ENCODE measurements at places on chromosomes 6 and 20. TPM values are rescaled to one million over a fixed set of nuclear protein-coding genes. Genes with fewer than 3 reads are reported as not detected.

- DNase-seq = peak; percentile 90
These were observed at the start of gene NRM for GRCh38 chr6:30690403-30691207. Gene NRM, minus strand, starts transcription at chr6:30690984. Its CDS starts 10 bp downstream, at chr6:30690974.

GRCh38 chr6:33988121-33989015 lies 157.5 kb downstream of the GRM4 start:
- no peak for DNase-seq

DNA sequence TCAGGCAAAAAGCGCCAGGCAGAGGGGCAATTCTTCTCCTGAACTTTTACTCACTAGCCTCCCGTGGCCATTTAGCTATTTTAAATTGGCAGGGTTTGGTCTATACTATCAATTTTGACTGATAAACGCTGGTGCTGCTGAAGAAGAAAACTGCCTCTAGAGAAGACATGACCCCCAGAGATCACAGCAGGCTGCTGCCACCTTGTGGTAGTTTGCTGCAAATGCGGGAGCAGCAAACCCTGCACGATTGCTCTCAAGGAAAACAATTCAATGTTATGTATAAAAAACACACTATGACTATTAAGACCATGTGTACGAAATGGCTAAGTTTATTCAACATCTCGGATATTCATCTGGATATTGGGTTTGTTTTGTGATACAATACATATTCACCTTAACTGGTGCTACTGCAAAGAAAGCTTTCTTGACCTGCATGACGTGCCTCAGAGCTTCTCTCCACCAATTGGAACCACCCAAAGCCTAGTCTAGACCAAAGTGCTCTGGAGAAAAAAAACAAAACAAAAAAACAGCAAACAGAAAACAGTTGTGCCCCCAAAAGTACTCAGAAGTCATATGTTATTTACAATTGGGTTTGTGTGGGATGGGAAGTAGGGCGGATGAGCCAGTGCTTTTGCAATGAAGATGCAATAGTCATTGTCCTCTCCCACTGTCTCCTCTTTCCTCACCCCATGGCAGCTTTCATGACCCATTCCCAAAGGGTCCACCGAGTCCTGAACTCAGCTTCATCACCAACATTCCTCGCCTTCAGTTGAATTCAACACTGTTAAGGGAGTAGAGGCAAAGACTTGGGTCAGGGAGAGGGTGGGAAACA lies 19.6 kb upstream of the IL17F start:
- DNase-seq = peak; percentile 26

- DNase-seq = no peak
These were observed 18.7 kb downstream of the TGM6 start for GRCh38 chr20:2399390-2399789.

Gene CDC25B
- total RNA-seq = 22.0 TPM

DNA sequence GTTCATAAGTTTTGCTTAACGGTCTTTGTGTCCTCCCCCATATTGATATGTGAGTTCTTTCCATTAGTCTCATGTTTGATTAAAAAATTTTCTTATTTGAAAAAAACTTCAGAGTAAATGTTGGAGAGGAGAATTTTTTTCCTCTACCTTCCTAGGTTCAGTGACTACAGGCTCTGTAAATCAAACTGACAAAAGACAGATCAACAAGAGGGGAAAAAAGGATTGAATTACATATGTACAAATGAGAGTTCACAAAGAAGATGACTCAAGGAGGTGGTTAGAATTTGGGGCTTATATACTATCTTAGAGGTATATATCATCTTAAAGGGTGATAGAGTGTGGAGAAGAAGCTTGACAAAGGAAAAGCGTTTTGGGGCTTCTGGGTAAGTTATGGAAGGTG lies 5.6 kb downstream of the TMC2 start:
- DNase-seq = no peak

Gene ALDH5A1
- 6.4 TPM for total RNA-seq

DNA sequence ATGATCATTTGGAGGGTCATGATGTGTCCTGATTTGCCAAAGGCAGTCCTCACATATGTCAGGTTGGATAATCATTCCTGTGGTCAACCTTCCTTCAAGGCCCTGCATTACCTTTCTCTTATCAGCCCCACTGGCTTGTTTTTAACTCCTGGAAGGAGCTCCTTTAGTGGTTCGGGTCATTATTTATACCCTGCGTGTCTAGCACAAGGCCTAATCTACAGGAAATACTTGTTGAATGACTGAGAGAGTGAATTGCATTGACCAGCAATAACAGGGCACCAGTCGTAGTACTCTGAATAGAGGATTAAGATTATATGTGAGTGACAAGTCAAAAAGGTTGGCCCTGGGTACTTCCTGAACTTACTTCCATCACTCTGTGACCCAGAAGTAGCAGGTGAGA lies 4.5 kb downstream of the HIVEP2 start:
- no peak for DNase-seq

- no peak for DNase-seq
These were observed 34.4 kb upstream of the FNDC1 start for GRCh38 chr6:159134701-159135364.

Gene UNC5CL
- 2.0 TPM for total RNA-seq

DNA sequence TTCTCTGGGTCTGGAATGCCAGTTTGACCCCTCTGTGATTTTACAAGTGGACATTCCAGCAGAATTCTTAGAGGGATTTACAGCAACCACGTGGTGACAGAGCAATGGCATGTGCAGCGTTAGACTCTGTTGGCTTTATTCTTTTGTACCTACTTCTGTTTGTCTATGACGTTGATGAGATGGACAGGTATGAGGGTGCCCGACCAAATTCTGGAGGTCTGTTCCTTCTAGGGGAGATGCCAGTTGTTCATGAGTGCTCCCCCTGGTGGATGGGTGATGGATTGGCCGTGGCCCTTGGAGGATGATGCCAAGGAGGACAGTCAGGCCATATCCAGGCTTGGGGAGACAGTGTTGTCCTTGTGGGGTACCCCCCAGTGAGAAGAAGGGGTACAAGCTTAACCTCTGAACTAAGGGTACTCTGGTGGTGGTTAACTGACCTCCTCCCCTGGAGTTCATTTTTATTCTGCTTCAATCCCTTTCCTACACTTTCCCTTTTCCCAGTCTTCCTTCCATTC lies 198.6 kb downstream of the DTNBP1 start:
- no peak for DNase-seq

Gene FRMD1
- total RNA-seq = 0.29 TPM

Gene ANKRD66
- not detected for total RNA-seq

GRCh38 chr20:23823621-23824324 lies 2.8 kb downstream of the CST2 start:
- no peak for DNase-seq

Gene SSTR4
- not detected for total RNA-seq

GRCh38 chr6:106446983-106447382 lies 86.5 kb downstream of the CRYBG1 start:
- DNase-seq = no peak

Gene NOX3
- not detected for total RNA-seq

Gene PLCB4
- 13.0 TPM for total RNA-seq

DNA sequence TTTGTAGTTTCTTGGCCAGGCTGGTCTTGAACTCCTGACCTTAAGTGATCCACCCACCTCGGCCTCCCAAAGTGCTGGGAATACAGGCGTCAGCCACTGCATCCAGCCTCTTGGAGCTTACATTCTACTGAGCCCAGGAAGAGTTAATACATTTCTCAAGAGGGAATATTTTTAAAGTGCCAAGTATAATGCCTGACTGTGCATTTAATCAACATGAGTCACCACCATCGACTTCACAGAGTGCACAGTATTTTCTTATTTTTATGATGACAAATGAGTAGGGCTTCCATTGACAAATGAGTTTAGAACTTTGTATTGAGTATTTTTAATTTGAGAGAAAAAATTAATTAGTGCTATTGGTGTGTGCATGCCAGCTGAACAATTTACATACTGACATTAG lies 72.2 kb downstream of the SASH1 start:
- no peak for DNase-seq

Gene TRIM10
- not detected for total RNA-seq

- peak; percentile 39 for DNase-seq
These were observed 154.9 kb downstream of the OR2B2 start for GRCh38 chr6:27757307-27757706.

DNA sequence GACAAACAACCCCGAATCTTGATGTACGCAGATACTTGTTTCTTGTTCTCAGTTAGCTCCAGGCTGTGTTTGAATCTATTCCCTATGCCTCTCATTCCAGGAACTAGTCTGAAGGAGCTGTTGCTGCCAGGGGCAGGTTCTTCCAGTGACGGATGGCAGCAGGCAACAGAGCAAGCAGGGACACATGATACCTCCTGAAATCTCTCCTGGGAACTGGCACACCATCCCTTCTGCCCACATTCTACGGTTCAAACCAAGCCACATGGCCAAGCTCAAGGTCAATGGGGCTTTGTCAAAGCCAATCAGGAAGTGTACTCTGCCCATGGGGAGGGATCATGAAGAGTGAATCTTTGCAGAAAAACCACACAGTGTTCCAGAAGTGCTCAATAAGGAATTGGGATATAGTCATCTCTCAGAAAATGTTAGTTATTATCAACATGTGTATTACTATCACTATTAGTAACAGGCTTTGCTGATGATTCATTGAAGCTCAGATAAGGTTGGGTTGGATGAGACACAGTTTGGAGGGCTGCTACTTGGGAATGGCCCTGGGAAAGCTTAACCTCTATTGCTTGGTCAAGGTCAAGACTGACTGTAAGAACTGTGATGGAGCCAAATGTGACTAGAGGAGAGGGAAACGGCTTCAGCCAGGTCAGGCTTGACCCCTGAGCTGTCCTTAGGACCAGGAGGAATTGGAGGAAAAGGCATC lies 454.9 kb downstream of the PTPRT start:
- peak; percentile 88 for DNase-seq

GRCh38 chr6:151254451-151255081 lies 14.8 kb downstream of the AKAP12 start:
- DNase-seq = no peak

DNA sequence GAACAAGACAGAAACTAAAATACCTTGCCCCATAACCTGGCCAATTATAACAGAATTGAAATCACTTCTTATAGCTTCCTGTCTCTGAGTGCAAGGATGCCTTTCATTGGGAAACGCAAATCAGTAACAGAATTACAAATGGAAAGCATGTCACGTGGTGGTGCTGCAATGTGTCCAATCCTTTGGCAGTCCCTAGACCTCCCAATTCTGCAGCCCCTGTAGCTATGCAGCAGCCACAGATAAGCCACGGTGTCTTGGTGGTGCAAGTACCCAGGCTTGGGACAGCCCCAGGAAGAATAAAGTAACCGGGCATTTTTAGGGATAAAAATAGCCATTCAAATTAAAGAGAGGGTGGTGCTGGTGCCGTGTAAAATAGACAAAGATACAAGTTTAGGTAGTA lies 134.6 kb upstream of the CCN2 start:
- DNase-seq = no peak

Gene WFDC12
- total RNA-seq = not detected

DNA sequence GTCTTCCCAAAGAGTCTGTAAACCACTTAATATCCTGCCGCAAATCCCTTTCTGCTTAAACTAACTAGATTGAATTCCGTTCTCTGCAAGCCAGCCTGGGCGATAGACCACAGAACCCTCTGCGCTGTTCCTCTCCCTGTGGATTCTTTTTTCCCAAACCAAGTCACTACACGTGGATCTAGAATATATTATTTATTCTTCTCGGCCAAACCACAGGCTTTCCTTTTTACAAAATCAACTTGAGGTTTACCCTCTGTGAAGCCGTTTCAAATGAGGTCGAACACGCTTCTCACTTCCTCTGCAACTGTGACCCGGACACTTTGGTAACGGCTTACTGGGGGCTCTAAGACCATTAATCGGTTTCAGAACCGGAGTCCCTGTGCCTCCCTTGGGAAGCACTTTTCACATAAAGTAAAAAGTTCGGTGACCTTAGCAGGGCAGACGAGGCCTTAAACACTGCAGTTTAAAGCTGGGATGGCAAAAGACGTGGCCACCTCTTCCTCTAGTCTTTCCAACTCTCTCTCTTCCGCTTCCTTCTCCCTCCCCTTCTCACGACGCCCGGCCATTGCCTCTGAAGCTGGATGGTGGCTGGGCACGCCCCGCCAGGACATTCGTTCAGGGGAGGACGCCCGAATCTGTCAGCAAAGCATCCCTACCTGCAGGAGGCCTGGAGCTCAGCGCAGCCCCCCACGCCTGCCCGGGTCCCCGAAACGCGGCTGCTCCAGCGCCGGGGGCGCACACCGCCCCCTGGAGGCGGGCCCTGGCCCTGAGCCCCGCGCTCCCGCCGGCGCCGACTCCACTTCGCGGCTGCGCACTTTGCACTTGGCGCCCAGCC lies 55.0 kb upstream of the FOXC1 start:
- DNase-seq = peak; percentile 47

Gene TFAP2A
- total RNA-seq = 46.0 TPM

- DNase-seq = no peak
These were observed 35.6 kb upstream of the SLCO4A1 start for GRCh38 chr20:62606551-62607201.

- no peak for DNase-seq
These were observed 25.0 kb upstream of the SCGN start for GRCh38 chr6:25627001-25627400.

- DNase-seq = no peak
These were observed 2.3 kb upstream of the NTSR1 start for GRCh38 chr20:62706344-62706743.

GRCh38 chr20:10634683-10635411 lies 39.0 kb downstream of the JAG1 start:
- no peak for DNase-seq

GRCh38 chr6:16982807-16983206 lies 119.0 kb upstream of the STMND1 start:
- no peak for DNase-seq

DNA sequence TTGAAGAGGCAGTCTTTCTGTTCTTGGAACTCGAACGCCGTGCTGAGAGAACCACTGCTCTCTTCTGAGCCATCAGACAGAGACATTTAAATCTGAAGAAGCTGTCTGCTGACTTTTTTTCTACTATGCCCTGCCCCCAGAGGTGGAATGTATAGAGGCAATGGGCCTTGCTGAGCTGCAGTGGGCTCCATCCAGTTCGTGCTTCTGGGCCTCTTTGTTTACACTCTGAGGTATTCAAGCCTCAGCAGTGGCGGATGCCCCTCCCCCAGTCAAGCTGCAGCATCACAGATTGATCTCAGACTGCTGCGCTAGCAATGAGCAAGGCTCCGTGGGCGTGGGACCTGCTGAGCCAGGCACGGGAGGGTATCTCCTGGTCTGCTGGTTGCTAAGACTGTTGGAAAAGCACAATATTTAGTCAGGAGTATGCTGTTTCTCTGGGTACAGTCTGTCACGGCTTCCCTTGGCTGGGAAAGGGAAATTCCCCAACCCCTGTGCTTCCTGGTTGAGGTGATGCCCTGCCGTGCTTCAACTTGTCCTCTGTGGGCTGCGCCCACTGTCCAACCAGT lies 526.8 kb downstream of the CD109 start:
- no peak for DNase-seq

Gene MCHR2
- not detected for total RNA-seq

DNA sequence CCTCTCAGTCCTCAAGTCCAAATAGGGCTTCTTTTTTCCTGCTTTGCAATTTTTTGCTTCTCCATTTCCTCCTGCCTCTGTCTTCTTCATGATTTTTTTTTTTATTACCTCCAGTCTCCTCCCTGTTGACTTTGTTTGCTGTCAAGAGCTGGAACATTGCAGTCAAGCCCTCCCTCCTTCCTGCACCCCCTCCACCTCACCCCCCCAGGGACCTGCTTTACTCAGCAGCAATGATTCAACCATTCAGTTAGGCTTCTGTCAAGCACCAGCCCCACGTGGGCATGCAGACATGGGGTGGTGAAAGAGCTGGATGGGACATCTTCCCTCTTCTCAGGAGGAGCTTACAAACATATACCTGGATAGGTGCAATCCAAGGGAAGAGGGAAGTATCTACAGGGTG lies 142.4 kb downstream of the LRFN2 start:
- DNase-seq = no peak

Gene CST5
- total RNA-seq = not detected

GRCh38 chr6:159679091-159680077 lies 13.7 kb downstream of the SOD2 start:
- DNase-seq = no peak

GRCh38 chr6:137951064-137951597 lies 84.1 kb downstream of the TNFAIP3 start:
- no peak for DNase-seq

Measured in breast epithelium (tissue), 4 donors.